ENCODE measurements at places on chromosomes 3 and 15.

GRCh38 chr3:59839810-59840515 lies 790.1 kb upstream of the CFAP20DC start:
- no peak for DNase-seq

DNA sequence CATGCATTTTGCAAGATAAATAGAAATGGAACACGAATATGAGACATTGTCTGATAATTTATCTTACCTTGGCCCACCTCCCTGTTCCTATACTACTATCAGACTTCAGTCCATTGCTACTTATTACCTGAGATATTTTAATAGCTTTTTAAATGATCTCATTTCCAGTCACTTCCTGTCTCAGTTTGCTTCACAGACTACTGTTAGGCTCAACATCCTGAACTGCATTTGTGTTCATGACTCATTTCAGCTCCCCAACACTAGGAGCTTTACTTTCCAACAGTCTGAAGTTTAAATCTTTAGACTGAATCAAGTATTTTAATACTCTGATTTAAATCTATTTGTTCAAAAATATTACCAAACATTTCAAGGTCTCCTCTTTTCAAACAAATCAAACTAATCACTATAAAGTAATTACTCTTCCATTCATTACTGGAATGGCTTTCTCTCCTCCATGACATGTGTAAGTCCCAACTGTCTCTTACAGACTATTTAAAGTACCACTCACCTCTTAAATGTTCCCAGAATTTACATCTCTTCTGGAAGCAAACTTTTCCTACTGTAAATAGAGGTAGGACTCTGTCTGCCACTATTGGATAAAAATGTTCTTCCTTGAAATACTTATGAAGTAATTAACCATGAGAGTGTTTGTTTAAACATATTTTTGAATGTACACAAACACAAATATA lies 1277.6 kb downstream of the ZPLD1 start:
- no peak for DNase-seq

- DNase-seq, result peak; percentile 9
Measured at GRCh38 chr3:135905058-135905724, 60.3 kb upstream of the PPP2R3A start.

DNA sequence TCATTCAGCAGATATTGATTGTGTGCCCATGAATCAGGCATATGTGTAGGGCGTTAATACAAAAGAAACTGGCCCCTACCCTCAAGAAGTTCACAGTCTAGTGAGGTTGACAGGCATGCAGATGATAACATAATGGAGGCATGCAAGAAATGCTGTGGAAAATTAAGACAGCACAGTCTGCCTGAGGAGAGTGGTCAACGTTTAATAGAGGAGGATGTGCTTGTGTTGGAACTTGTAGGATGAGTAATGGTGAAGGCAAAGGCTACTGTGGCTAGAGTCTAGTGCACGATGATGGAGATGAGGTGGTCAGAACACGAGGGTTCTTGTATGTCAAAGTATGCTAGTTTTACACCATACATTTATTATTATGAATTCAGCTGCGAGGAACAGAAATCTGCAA lies 295.7 kb downstream of the SOX2 start:
- DNase-seq, result no peak

DNA sequence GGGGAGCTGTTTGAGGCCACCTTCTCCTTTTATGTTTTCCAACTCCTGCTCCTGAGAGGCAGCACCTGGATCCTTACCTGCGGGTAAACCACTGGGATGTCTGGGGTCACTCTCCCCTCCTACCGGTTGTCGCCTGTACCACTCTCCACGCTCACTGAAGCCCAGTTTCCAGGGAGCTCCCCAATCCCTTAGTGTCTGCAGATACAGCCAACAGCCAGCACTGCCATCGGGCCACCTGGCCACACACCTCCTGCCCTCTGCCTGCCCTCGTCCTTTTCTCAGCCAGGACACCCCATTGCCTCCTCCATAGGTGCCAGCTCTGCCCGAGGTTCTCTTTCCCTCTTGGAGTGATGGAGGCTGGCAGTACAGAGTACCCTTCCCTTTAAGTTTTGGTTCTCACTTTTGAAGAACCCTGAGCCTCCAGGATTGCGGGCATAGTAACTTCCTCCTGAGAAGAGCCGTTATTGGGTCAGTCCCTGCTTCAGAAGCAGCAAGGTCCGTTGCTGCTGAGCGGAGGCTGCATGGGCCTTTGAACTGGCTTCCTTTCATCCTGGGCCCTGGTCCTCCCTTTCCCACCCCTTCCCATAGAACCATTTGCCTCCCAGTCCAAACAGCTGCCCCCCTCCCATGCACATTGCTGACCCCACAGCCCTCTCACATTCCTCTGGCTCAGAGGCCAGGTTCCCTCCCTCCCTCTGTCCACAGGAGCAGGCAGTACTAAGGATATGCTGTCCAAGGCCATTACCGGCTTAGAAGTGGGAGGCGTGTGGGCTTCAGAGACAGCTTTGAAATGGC lies 30.9 kb downstream of the ARNT2 start:
- DNase-seq, result no peak

DNA sequence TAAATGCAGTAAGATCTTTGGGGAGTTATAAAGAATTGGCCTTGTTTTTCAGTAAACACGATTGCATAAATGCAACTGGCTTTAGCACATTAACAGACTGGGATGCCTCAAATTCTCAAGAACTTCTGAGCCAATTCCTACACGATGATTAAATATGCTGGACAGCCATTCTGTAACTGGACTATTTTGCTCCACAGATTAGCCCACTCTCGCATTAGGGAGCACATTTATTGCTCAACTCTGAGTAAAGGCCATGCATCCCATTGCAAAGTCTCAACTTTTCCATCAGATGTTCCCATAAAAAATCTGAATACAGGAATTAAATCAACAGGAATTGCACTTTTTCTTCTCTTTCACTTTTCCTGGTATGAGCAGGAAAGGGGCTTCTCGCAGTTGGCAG lies 66.7 kb upstream of the PRICKLE2 start:
- no peak for DNase-seq

DNA sequence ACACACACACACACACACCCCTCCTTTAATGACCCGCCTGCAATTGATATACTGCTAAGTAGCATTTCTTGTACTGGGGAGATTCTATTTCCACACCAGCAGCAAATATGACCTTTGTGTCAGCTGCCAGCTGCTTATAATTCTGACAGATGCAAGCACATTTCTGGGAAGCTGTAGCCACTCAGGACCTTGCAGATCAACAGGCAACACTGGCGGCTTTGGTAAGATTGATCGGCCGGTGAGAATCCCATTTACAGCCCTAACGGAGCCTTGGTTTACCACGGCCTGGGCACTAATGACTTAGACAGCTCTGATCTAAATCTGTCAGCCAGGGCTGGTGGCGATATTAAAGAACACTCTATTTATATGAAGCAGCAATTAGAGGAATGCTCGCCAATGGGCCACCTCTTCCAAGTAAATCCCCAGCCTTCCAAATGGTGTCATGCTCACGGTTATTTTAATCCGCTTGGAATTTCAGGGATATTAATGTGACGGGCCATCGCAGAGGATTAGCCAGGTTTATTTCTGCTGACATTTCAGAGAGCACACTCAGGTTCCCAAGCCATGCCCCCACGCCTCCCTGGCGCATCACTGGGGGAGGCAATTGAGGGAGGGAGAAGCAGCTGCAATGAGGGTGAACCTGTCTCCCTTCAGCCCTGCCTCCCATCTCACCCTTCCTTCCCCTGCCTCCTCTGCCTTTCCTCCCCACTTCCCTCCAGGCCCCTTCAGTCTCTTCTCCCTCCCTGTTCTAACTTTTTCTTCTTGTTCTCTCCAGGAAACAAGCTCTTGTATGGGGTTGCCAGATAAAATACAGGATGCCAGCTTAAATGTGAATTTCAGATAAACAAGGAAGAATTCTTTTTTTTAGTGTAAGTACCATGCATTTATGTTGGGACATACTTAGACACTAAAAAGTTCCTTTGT lies 287.0 kb downstream of the TLE3 start:
- DNase-seq, result peak; percentile 11

DNA sequence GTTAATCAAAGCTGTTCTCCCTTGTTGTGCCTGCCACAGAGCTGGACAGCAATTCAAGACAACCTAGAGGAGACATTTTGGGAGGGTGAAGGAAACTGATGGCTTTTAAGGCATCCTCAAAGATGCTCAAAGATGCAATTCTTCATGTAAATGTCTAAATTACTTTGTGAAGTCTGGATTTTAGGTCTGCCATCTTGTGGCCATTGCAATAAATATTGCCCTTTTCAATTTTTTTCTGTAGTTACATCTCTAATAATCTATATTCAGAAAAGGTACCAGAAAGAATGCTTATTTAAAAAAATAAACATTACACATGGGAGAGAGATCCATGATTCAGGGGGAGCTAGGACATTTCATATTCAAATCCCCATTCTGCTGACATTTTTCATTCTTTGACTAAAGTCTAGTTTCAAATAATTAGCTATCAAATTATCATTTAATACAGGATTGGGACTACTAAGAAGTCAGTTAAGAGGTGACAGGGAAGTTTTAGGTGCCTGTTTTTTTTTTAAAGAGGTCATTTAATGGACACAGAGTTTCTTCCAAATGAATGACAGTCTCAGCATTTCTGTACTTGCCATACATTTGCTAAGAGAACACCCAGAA lies 259.8 kb upstream of the WNT5A start:
- DNase-seq, result peak; percentile 3

DNA sequence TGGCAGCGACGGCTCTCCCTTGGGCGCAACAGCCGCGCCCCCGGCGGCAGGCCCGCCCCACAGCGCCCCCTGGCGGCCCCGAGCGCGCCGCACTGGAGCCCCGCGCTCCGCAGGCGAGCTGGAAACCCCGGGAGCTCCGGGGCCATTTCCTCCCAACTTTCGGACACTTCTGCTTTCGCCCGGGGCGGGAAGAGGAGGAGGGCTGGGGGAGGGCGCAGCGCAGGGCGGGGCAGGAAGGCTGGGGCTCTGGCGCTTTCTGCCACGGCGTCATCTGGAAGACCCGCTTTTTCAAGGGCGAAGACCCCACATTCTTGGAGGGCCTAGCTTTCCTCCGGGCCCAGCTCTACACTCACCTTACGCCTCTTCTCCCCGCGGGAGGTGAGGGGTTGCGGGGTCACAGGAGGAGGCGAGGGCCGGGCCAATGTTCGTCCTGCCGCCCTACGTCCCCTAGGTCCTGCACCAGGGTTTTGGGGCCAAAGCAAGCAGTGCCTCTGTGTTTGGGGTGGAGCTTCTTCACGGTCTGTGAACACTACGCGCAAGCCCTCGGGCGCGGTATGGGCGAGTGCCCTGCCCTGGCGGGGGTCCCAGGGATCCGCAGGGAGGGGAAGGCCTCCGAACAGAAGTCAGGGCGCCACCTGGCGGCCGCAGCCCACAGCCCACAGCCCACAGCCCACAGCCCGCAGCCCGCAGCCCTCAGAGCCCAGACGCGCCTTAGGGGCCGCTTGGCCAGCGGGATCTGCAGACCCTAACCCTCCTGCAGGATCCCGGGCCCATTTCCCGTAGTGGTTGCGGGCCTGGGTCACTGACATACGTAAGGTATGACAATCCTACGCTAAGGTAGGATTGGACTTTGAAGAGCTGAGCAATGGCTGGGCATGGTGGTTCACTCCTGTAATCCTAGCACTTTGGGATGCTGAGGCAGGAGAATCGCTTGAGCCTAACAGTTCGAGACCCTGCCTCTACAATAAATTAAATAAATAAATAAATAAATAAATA lies 31.1 kb downstream of the FOXL2 start:
- DNase-seq, result peak; percentile 93

- no peak for DNase-seq
Measured at GRCh38 chr15:74977599-74977998, 17.8 kb upstream of the SCAMP5 start.

DNA sequence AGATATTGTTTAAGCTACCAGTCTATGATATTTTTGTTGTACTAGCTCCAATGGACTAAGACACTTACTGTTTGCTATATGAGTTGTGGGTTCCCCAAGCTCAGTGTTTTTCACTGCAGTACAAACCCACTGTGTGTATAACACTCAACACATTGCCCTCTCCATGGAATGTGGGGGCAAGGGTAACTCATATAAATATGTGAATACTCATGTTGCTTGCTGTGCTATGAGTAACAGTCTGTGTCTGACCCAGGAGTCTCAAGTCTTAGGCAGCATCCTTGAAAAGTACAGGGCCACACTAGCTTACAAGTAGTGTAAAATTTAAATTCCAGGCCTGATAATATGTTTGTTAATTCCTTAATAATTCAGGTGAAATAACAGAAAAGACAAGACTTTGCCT lies 22.5 kb upstream of the CNTN3 start:
- DNase-seq, result no peak

DNA sequence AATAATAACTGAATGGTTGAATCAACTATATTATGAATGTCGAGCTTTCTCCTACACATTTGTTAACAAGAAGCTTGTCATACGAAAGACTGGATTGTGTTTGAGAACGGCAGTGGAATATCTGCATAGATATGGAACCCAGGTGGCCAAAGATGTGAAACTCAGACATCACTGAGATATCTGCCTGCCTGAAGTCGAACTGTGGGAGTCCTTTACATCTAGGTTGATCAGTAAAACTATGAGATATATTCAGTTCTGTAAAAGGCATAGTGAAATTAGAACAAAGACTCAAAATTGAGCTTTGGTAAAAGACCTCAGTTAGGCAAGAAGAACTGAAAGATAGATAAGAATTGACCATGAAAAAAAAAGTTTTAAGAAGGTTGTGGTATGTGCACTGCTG lies 41.5 kb upstream of the TOP2B start:
- DNase-seq, result no peak

DNA sequence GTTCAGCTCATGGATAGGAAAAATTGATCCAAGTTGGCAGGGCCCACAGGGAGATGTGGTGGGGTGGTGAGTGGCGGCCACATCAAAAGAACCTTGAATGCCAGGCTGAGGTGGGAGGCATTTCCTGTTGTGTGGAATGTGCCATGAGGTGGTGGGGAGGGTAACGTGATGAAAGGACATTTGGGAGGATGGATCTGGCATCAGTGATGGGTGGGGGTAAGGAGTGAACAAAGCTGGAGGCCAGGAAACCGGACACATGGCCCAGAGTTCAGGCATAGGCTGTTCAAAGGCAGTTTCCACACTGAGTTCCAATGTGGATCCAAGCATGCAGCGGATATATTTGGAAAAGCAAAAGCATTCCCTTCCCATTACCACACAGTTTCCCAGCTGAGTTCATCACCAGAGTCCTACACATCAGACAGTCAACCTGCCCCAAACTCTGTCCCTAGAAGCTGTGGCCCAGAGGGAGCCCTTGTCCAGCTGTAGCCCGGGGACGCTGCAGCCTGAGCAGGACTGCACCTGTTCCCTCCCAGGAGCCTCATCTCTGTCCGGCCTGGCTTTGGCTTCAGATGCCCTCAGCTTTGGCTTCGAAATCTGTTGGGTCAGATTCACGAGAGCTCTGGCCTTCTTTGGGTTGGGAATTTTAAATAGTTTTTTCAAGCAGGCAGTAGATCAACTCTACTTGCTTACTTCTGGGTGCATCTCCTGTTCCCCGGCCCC lies 37.8 kb upstream of the GOLGA6B start:
- DNase-seq, result no peak

DNA sequence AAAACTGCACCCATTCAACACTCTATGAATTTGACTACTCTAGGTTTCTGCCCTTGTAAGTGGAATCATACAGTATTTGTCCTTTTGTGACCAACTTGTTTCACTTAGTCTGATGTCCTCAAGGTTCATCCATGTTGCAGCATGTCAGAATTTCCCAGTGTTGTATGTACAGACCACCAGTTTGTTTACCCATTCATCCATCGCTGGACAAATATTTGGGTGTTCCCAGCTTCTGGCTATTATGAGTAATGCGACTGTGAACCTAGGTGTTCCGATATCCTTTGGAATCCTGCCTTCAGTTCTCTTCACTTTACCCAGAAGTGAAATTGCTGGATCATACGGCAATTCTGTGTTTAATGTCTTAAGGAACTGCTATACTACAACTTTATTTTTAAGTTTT lies 12.6 kb downstream of the RPL32 start:
- DNase-seq, result no peak

All from NCI-H1105 treated with DMSO at 0.1 percent for 48 hours (cell line).